ENCODE measurements at places on chromosomes 5 and 9.

- DNase-seq = no peak
Observed at GRCh38 chr5:77638763-77639671, 504 bp upstream of the OTP start.

DNA sequence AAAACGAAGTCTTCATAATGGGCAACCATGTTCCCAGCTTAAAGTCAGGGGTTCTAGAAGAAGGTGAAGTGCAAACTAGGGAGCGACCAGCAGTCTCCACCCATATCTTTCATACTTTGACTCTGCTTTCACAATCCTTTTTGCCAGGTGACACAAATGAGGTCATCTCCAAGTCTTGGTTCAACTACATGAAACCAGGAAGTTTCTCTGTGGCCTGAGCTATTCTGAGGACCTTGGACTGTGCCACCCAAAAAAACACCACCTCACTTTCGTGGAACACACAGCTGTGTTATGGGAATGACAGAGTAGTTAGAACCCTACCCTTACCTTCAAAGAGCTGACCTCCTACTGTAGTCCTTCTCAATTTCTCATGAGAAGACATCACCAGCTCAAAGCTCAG lies 309.2 kb downstream of the AGTPBP1 start:
- DNase-seq = no peak

DNA sequence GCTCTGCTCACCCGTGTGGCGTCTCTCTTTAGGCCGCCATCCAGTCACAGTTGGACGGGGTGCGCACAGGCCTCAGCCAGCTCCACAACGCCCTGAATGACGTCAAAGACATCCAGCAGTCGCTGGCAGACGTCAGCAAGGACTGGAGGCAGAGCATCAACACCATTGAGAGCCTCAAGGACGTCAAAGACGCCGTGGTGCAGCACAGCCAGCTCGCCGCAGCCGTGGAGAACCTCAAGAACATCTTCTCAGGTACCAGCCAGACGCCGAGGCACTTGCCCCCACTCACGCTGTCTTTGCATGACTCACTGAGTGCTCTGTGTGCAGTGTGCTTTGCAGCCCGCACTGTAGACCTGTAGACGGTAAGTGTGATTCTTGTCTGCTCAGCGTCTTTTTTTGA lies 4.5 kb downstream of the EXOC3 start:
- DNase-seq = peak; percentile 79

DNA sequence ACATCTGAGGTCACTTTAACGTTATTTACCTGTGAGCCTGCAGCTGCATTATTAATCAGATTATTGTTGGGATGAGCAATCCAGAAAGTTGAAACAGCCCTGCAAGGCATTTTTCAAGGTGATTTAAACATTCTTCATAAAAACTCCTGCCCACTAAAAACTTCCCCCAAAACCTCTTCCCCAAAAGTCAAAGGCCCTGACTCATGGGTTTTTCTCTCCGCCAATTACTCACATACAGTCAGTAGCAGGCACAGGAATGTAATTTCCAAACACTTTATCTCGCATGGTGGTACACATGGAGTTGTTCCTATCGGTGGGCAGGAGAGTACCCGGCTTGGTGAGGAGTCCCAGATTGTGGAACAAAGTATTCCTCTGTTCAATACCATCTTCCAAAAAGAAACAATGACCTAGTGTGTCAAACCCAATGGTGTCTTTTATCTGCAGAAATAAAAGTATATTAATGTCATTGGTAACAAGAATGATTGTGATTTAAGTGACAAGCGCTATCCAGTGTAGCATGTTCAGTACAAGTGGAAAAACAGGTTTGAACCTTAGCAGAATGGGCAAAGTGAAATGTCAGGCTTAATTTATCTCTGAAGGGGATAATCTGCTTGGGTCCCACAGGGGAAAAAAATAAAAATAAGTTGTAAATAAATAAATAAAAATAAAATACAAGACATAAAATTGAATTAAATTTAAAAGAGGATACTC lies 38.3 kb downstream of the CEMIP2 start:
- DNase-seq = no peak

GRCh38 chr5:1131191-1131621 lies 19.3 kb upstream of the SLC12A7 start:
- no peak for DNase-seq

- DNase-seq = no peak
Observed at GRCh38 chr5:23405316-23406068, 101.9 kb upstream of the PRDM9 start.

DNA sequence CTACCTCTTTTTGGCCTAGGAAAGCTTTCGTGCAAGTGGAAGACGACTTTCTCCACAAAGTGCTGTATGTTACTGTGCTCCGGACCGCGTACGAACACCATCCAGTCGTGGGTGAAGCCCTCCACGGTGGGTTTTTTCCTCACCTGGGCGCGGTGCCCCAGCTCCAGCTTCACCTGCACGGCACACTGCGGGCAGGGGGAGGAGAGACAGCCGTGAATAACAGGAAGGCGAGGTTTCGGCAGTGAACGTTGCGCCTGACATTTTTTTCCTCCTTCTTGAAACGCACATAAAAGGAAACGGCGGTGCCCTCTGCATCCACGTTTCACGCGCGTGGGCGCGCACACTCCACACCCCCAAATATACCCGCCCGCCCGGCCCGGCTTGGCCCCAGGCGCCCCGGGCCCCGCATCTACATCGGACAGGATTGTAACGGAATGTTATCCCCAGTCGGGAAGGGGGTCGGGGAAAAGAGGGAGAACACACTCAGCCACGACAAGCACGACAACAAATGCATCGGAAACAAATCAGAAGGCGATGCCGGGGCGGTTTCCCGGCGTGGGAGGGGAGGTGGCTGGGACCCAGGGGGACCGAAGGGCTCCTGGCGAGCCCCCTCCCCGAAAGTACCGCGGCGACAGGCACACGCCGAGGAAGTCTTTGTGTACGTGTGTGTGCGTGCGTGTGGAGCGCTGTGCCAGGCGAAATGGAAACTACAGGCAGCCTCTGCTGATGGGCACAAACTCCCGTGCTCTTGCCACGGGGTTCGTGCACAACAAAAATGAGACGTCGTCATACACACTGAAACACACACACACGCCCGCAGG lies 1.4 kb downstream of the MLLT3 start:
- peak; percentile 28 for DNase-seq

GRCh38 chr5:44389090-44389822 lies at the start of gene FGF10:
TSS of gene FGF10 (minus strand) at chr5:44389420. CDS start at chr5:44388682, 738 bp downstream.
- peak; percentile 83 for DNase-seq

DNA sequence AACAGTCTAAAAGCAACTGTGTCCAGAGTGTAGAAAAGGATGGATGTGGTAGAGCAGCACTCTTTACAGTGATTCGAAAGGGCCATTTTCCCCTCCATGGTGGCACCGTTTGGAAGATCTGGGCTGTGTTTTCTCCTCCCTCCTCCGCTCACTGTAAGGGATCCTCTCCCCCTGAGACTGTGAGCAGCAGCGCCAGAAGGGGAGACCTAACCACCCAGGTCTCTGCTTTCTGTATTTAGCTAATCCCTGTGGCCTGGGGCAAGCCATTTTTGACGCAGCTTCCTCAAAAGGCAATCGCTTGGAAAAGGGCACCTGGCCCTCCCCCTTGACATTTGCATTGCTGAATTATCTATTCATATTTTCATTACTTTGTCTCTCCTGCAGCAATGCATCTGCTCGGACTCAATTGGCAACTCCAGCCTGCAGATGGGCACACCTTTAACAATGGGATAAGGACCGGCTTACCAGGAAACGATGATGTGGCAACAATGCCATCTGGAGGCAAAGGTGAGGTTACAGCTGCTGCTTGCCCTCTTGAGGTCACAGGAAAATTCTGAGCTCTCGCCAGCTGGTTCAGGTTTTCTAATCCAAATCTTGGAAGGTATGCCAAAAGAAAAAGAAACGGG lies 244.3 kb upstream of the WWC1 start:
- peak; percentile 20 for DNase-seq

- DNase-seq = no peak
Observed at GRCh38 chr9:93813221-93814076, 141.7 kb downstream of the BARX1 start.

DNA sequence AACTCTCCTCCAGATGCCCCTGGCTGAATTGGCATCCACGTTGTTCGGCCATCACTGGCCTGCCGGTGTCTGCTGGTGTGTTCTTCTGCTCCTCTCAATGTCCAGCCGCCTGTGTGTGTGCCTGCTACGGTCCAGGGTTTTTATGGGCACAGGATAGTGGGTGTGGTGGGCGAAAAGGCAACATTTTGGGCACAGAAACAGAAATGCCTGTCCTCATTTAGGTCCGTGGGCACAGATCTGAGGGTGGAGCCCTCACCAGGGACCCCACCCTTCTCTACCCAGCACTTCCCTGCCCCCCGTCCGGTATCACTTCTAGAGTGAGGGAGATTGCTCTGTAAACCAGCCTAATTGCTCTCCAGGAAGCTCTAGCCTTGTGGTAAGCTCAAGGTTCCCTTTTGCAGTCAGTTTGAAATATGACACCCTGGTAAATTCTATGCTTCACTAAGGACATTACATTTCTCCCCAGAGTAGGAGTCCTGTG lies 410.1 kb downstream of the MAT2B start:
- no peak for DNase-seq

Data from lower leg skin (tissue), 4 donors.